ENCODE measurements at places on chromosomes 3 and 15.
A peak's percentile ranks its signal among the peaks of the same experiment; 100 is the strongest.

DNA sequence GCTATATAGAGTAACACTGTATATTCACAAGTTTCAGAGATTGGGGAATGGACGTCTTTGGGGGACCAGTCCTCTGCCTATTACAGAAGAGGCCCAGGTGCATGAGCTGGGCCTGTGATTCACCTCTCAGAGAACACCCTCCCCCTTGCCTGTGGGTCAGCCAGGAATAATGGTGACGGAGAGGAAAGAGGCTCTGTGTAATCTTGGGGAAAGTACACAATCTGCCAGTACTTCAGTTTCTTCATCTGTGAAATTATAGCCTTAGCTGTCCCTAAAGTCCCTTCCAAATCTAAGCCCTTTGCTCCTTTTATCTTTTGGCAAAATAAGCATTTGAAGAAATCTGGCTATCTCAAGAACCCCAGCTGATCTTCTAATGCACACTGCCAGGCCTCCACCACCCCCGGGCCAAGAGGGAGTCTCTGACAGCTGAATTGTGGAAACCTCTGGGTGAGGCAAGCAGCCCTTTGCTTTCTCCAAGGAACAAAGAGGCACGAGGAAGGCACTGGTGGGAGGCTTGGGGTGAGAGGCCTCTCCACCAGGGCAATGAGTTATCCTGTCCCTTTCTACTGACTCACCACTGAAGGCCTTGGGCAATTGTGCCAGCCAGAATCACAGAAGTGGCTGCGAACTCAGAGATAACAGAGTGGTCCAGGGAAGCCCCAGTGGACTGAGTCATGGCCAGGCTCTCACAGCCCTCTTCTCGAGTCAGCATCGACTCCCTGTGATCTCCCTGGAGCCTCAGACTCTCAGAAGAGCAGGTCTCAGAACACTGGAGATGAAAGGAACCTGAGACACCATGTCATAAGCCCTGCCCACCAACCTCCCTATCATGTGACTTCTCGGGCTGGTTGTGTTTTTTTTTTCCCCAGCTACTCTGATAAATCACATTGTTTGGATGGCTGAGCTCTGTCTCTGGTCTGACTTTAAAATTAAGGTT is 31.8 kb downstream of the CCNL1 start:
- no peak for DNase-seq

DNA sequence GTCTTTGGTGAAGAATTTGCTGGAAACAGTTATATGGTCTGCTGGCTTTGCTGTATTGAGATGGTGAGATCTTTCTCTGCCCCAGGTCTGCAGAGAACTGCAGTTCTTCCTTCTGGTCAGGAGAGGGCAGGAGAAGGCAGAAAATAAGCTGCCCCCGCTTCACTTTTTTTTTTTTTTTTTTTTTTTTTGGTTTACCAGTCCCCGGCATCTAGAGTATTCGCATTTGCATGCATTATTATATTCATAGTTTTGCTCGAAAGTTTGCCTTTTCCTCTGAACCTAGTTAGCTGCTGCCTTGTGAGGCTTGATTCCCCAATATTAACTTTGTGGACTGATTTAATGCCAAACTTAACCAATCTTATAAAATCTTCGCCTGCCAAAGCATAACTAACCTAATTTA is 10.6 kb upstream of the PARL start:
- peak; percentile 58 for DNase-seq

DNA sequence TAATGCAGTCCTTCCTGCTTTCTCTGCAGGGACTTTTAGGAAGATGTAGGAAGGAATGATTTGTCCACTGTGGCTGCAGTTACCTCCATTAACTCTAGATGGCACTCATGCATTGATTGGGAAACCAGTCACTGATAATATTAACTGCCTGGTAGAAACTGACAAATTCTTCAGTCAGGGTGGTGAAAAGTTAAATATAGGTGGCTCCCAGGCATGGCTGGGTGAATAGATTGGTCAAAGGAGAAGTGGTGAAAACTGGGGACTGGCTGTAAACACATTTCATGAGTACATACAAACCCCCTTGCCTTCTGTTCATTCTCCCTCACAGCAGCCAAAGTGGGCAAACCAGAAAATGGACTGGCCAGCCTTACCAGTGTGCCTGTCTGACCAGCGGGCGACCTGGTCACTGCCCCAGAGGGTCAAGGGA is 333.4 kb downstream of the THSD4 start:
- peak; percentile 66 for DNase-seq

DNA sequence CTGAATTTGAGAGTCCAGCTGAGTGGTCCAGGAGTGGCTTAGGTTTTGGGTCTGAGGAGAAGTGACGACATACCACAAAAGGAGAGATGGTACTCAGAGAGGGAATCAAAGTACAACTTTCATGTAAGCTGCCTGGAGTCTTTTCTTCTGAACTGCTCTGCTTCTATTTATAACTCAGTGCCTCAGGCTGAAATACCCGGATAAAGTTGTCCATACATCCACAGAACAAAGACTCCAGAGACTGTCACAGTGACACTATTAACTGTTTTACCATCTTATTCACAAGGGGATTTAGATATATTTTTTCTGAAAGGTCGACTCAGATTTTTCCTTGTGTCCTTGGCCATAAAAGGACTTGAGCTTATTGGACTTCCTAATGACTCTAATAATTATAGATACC is 264.3 kb upstream of the DNAJC19 start:
- DNase-seq = no peak

- DNase-seq = no peak
Measured at GRCh38 chr3:100710261-100710968, 1.1 kb downstream of the TFG start.

- DNase-seq = no peak
Measured at GRCh38 chr15:62021991-62022600, 38.2 kb downstream of the VPS13C start.

GRCh38 chr3:138943724-138944653 is 2.9 kb downstream of the FOXL2 start:
- DNase-seq = no peak

GRCh38 chr3:9730657-9731205 is 804 bp upstream of the BRPF1 start:
- no peak for DNase-seq

GRCh38 chr3:6714962-6715361 is 146.0 kb upstream of the GRM7 start:
- DNase-seq = no peak

DNA sequence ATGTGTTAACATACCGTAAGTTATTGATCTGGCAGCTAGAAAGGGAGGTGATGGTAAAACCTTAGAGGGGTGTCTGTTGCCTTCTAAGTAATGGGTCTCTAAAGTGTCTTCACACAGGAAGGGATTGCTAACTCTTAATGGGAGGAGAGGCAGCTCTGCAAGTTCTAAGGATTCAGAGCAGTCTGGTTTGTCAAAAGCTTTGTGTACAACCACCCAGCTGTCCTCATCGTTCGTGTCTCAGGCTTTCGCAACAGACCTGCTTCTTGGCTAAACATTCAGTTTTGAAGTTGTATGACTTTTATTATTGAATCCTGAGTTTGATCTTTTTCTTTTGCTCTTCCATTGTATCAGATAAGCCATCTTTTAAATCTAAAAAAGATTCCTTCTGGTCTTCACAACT is 404.9 kb downstream of the SQOR start:
- no peak for DNase-seq

DNA sequence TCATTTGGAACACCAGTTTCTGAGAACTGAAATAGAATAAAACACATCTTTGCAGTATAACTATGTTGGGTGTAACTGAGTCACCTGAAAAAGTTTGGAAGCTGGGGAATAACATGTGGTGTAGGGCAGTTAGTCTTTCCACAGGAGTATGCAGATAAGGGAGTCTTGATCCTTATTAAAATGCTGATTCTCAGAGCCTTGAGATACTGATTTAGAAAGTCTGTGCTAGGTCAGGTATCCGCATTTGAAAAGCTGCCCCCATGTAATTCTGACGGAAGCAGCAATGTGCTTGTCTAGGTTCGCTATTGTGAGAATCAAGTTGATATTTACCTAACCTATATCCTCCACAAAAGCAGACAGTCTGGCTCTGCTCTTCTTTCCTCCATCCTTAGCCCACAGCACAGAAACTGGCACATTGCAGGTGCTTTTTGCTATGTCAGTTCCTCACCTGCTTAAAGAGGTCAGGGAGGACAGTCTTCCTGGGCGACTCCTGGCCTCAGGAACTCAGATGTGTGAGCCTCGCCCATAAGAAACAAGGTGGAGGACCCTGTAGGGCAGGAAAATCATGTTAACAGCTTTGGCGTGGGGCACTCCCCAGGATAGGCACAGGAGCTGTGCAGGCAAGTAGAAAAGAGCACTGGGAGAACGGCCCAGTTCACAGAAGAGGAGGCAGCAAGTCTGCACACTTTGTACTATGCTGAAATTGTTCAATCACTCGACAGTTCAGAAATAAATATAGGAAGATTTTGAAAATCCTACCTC is 27.6 kb upstream of the SRPRB start:
- no peak for DNase-seq

DNA sequence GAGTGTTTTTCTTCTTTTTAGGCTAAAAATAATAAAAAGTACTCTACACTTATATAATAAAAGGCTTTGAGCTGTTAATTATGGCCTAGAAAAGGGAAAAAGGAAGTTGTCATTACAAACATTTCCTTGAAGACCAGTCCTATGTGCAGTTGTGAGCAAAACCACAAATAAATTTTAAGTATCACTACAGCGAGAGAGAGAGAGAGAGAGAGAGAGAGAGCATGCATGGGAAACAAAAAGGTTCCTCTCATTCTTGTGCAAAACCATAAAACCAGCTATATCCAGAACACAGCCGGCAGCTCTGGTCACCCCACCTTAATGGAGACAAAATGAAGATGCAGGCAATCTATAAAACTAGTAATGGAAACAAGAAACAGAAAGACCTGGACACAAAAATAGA is 33.6 kb downstream of the HEG1 start:
- no peak for DNase-seq

GRCh38 chr15:73812806-73813465 is 59.8 kb upstream of the INSYN1 start:
- DNase-seq = peak; percentile 81

DNA sequence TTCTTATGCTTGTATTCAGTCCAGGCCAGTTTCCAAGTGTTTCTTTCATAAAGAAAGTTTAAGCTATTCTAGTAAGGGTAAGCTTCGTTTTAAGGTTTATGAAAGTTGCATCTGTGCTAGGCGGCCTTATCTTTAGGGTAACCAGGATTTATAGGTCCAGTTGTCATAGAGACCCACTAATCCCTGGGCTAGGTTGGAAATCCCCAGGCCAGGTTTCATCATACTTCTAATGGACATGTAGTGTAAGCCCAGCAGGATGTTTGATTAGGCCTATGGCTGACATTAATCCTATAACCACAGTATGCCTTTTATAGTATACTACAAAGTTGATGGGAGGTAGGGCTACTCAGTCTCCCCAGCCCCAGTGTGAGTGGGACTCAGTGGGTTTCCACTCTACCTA is 312.4 kb downstream of the CACNA2D3 start:
- DNase-seq = no peak

GRCh38 chr3:97148931-97149330 is 334.5 kb downstream of the EPHA6 start:
- no peak for DNase-seq

DNA sequence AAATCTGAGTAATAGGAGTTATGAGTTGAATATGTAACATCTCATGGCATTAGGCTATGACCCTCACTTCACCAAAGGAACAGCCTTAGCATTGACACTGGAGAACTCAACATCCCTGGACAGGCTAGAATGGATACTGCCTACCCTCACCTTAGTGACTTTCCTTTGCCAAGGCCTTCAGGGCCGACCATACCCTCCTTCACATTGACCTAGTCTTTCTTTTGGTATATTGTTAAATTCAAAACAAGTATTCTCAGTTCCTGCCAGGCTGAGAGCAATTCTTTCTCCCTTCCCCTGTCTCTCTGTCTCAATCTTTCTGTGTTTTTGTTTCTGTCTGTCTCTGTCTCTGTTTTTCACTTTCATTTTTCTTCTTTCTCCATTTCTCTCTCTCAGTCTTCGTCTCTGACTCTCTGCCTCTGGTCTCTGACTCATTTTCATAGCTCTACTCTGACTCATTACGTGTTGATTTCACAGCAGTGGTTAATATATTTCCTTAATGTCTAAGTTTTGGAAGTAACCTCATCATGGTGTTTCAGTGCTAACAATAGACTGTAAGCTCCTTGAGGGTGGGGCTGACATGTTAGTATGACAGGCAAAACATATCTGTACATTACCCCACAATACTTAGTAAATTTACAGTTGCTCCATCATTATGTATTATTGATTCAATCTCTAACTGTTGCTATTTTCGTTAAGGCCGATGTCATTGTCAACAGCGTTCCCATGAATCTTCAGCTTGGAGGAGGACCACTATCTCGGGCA is 32.5 kb downstream of the PARP15 start:
- no peak for DNase-seq

DNA sequence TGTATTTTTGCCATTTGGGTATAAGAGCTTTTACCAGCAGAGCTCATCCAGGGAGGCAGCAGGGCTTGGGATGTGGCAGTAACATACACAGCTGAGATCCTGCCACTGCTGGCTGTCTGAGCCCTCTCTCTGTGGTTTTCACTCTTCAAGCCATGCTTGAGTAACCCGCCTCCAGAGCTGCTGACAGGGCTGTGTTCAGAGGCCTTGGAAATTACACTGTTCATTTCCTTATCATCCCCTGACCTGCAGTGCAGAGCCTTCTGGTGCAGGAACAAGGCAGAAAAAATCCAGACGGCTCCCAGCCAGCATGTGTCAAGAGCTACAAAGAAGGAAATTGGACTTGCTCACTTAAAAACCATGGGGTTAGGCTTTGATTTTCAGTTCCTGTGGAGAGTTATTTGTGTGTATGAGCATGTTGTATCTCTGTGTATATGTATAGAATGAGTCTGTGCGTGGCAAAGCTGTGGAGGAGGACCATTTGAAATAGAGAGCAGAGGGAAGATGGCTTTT is 47.0 kb downstream of the ZNF609 start:
- DNase-seq = no peak

DNA sequence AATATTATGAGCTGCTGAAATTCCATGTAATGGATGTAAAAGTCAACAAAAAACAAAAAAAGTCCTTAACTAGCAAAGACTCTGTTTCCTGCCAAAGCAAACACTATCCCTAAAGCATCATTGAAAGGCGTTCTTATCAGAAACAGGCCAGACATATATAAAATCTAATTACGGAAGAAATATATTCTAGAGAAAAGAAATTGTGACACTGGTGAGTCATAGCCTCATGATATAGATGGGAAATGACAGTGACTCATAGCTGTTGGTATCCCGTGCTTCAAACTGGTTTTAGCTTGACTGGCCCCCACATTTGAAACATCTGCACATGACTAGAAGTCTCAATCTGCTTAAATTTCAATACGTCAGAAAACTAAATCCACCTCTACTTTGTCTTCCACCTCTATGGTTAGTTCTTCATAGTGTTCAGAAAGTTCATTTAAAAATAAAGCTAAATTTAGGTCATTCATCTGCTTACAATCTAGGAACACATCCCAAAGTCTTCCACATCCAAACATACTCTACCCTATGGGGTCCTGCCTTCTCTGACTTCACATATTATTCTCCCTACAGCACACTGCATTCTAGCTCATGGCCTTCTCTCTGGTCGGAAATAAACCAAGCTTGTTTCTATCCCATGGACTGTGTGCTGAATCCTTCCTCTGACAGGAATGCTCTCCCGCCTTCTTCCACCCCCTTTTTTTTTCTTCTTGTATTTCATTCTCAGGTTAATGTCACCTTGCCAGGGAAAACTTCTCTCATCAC is 456.3 kb upstream of the ARRDC4 start:
- DNase-seq = no peak

GRCh38 chr3:16802389-16802788 is 82.4 kb upstream of the PLCL2 start:
- no peak for DNase-seq
